ENCODE measurements at places on chromosomes 13 and 19. TPM values are rescaled to one million over a fixed set of nuclear protein-coding genes. Genes with fewer than 3 reads are reported as not detected.

FOXO1 gene
- total RNA-seq: 2.4 TPM

ZNF582 gene
- 0.90 TPM for total RNA-seq

CYP4F11 gene
- 0.08 TPM for total RNA-seq

ADPRHL1 gene
- 1.6 TPM for total RNA-seq

URAD gene
- total RNA-seq: not detected

YJEFN3 gene
- total RNA-seq: 5.9 TPM

SHISA2 gene
- total RNA-seq: 0.08 TPM

LRFN3 gene
- total RNA-seq: 7.3 TPM

IGLON5 gene
- not detected for total RNA-seq

LILRB4 gene
- 26.0 TPM for total RNA-seq

KRTDAP gene
- not detected for total RNA-seq

PRSS57 gene
- total RNA-seq: not detected

ZNF585A gene
- total RNA-seq: 6.9 TPM

Measured in GM12878 (cell line).